ENCODE measurements at places on chromosomes 3 and 15.

DNA sequence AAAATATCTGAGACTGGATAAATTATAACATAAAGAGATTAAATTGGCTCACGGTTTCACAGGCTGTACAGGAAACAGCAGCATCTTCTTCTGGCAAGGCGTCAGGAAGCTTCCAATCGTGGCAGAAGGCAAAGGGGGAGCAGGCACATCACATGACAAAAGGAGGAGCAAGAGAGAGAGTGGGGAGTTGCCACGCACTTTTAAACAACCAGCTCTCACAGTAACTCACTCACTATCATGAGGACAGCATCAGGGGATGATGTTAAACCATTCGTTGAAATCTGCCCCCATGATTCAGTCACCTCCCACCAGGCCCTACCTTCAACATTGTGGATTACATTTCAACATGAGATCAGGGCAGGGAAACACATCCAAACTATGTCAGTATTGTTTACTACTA, 114.5 kb upstream of the SPATA16 start:
- DNase-seq: no peak

- no peak for DNase-seq
Observed at GRCh38 chr15:48721061-48721810, 75.7 kb upstream of the FBN1 start.

DNA sequence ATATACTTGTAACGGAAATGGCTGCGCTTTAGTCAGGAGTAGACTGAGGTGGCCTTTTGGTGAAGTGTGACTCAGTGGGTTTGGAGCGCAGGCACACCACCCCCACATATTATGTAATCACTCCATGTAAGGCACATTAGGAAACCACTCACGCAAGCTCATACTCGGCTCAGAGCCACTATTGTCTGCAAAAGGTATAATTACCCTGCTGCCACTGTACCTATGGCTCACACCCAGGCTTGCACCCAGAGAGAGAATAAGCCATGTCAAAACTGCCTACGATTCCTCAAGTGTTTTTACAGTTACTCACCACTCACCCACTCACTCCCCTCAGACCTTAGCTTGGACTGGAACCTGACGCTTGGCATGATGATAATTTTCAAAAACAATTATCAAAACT, 611.9 kb upstream of the CCDC54 start:
- DNase-seq: no peak

DNA sequence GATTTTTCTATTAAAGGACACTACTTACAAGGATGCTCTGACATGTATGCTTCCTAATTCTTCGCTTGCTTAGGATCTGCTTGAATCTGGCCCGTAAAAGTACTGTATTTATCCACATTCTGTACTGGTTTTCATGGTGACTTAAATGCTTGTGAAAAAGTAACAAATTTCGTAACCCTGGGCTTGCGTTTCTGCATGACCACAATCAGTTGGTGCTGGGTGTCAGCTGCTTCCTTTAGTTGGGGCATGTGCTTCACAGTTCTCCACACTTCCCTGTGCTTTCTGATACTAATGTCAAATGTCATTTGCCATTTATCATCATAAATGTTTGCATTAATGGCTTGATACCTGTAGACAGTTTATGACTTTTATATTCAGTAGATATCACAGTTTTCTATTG, 218.4 kb upstream of the MLF1 start:
- no peak for DNase-seq

- no peak for DNase-seq
Observed at GRCh38 chr3:29279806-29280205, 1.1 kb upstream of the RBMS3 start.

GRCh38 chr3:53780171-53780570, 66.0 kb downstream of the CHDH start:
- DNase-seq: no peak

DNA sequence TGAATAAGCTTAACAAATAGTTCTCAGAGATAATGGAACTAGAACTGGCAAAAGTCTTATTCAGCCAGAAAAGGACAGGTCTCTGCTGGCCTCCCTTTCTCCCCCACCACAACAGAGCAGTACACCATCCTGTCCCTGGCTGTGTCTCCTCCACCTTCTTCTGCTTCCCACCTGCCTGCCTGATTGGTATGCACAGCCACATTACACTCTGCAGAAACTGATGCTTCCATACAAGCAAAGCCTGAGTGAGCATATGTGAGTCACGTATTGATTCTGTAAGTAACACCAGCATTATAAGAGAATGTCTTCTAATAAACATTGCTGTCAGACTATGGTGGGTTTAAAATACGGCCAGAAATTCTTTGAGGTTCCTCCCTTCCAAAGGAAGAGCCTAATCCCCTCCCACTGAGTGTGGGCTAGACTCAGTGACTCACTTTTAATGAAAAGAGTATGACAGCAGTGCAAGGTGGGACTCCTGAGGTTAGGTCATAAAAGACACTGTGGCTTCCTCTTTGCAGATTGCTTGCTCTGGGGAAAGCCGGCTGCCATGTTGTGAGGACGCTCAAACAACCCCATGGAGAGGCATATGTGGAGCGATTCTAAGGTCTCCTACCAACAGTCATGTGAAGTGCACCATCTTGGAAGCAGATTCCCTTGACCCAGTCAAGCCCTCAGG, 44.4 kb downstream of the ANXA2 start:
- DNase-seq: no peak

- DNase-seq: no peak
Observed at GRCh38 chr3:139455206-139455605, 21.1 kb downstream of the RBP2 start.

- DNase-seq: no peak
Observed at GRCh38 chr15:77533578-77534430, 98.9 kb downstream of the LINGO1 start.

DNA sequence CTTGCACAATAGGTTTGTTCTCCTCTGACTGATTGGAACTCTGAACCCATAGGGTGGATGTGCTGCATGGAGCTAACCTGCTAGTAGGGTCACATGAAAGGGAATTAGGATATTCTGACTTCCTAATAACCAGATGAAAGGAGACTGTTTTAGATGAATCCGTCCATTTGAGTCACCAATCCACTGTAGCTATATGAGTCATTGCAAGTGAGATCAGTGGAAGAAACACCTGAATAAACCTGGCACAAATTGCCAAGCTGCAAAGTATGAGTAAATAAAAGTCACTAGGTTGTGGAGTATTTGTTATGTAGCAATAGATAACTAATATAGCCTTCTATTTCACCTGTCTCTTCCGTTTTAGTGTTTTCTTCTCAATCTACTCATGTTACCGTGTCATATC, 584.4 kb downstream of the PDCD6IP start:
- peak; percentile 54 for DNase-seq

GRCh38 chr15:65476903-65477302, 40.6 kb downstream of the DPP8 start:
- DNase-seq: no peak

All from SHP77 treated with DMSO at 0.1 percent for 48 hours (cell line).